GF-D8 (cell line): ENCODE measurements at places on chromosomes 2 and 18.
A peak's percentile ranks its signal among the peaks of the same experiment; 100 is the strongest.

GRCh38 chr2:108621687-108622681, 87.7 kb downstream of the LIMS1 start:
- DNase-seq: no peak

DNA sequence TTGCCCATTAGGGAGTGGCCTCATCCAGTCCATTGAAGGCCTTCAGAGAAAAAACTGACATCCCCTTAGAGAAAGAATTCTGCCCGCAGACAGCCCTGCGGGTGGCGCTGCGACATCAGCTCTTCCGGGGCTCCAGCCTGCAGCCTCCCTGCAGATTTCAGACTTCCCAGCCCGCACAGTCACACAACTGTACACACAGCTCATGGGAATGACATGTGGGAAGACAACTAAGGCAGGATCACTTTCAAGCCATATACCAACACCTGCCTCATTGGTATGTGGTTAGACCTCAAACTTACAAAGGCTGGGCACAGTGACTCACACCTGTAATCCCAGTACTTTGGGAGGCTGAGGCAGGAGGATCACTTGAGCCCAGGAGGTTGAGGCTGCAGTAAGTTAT, 24.8 kb upstream of the TUBB6 start:
- no peak for DNase-seq

GRCh38 chr2:242040681-242041080, 171.2 kb downstream of the RTP5 start:
- DNase-seq: no peak

DNA sequence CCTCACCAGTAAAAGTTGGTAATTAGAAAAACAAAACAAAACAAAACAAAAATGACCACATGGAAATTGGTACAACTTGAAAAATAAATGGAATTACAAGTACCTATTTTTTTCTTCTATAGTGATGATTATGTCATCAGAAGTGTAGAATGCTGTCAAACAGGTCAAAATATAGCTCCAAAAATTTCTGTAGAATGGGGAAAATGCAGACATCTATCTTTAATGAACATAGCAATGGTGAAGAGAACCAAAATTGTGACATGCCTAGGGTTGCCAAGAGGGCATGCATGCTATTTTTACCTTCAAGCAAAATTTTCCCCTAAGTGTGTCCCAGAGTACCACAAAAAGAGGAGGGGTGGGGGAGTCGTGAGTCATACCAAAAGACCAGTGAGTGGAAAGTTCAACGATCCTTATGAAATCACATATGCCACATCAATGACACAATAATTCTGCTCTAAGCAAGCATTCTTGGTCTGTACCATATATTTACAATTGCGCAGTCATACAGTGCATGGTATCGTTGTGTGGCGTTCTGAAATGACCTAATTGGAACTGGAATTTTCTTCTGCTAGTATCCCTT, 1436.4 kb downstream of the SUCLG1 start:
- no peak for DNase-seq

DNA sequence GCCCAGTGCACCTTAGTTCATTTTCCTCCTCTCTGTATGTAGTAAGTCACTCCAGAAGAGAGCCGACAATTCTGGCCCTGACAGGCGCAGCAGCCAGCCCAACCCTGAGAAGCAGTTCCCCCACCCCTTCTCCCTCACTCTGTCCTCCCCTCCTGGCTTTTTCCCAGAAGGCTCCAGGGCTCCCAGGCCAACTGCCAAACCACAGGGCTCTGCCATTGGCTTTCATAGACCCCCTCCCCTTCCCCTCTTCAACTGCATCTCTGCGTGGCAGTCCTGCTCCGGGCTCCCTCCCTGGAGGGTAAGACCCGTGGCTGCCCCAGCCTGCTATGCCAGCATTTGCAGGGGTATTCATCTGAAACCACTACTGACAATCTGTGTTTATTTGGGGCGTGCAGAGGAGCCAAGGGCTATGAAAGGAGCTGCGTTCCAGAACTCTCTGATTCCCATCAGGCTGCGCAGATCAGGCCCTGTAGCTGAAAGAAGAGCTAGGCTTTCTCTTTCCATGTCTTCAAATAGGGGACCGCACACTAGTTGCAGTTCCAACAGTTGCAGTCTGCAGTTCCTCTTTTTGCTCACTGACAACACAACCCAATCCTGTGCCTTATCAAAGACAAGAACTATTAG, 388.6 kb upstream of the TNP1 start:
- DNase-seq: no peak

- DNase-seq: no peak
Observed at GRCh38 chr2:48886919-48887318, 131.4 kb upstream of the LHCGR start.

DNA sequence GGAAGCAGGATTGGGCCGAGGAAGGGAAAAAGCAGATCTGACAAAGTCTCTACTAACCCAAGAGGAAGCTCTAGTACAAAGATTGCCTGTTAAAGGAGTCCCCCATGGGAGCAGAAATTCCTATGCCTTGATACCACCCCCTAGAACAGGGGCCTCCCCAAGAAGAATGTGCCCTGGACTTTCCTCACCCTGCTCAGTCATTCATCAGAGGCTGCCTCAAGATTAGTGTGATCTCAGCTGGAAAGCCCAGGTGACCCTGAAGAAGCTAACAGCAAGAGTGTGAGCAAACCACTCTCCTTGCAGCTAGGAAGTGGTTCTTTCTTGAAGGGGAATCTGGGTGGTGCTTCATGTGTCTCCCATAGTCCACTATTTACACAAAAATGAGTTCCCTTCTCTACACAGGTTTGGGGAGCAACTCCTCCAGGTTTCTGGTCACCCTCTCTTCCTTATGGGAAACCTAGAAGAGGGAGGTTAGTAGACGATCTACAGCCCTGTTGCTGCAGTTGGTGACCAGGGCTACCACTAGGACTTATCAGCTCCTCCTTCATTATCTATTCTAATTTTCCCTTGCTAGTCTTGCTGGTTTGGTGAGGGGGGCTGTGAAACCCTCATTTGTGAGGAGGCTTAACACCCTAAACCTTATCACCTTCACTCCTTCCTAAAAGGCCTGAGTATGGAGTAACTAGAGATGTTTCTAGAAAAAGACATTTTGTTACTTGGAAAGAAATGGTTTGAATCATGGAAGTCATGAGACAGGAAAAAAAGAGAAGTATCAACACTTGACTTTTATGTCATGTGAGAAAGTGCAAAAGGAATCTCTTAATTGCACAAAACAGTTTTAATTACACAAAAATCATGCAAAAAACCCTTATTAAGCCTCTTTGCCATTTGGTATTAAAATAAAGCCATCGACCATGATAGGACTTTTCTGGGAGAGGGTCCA, 2.9 kb upstream of the WDR7 start:
- DNase-seq: peak; percentile 35

DNA sequence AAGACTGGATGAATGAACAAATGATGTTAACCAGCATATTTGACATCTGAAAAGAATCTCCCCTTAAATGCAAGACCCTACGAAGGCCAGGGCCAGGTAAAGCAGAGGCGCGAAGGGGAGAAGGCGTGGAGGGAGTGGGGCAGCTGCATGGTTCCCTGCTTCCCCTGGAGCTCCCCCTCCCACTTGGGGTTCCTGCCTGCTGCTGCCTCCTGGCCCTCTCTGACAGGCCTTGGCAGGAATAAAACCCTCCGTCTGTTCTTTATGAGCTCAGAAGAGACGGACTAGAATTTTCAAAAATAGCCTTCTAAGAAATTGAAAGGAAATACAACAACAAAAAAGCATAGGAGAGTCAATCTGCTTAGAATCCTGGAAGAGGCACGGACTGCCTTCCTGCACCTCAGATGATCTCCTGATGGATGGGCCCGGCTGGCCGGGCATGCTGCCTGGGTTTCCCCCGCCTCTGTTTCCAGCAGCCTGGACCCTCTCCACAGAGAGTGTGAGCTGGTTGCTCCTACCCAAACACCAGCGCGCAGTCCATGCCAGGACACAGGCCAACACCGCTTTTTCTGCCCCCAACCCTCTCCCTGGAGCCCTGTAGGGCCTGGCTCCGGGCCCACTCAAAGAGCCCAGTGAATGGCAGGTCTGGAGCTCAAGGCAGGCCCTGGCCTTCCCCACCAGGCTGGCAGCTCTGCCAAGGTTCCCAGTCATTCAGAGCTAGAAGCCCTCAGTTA, 23.9 kb downstream of the CFAP65 start:
- no peak for DNase-seq

DNA sequence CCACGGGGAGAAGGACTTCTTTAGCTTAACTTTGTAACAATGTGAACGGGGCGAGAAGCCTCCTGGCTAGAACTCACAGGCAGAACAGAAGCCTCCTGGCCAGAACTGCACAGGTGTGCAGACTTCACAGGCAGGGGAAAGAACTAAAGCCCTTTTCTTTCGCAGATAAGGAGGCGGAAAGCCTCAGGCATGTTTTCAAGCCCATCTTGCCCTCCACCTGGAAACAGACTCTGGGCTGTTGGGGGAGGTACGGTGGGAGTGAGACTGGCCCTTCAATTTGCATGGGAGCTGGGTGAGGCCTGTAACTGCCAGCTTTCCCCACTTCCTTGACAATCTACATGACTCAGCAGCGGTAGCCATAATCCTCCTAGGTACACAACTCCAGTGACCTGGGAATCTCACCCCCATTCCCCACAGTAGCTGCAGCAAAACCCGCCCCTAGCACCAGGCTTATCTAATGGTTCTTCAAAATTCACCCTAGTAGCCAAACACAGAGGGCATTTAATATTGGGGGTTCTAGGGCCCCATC, 22.9 kb upstream of the ABCA12 start:
- DNase-seq: no peak

DNA sequence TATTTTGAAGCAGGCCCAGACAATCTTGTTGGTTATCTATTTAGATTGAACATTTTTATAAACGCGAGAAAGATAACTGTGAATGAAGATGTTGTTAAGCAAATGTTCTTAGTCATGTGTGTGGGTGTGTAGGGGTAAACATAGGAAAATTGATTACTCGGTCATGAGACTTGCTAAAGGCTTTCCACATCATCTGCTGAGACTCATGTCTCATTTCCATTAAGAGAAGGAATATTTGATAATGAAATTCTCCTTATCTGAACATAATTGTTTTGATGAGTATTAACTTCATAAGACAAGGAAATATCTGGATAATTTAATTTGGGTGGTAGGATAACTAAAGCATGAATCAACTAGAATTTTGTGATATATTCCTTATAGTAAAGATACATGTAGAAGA, 19.7 kb downstream of the CCDC102B start:
- no peak for DNase-seq
